Skin of body (tissue), 3 donors: ENCODE measurements at places on chromosomes 11 and 22. TPM values are rescaled to one million over a fixed set of nuclear protein-coding genes. Genes with fewer than 3 reads are reported as not detected.

DNA sequence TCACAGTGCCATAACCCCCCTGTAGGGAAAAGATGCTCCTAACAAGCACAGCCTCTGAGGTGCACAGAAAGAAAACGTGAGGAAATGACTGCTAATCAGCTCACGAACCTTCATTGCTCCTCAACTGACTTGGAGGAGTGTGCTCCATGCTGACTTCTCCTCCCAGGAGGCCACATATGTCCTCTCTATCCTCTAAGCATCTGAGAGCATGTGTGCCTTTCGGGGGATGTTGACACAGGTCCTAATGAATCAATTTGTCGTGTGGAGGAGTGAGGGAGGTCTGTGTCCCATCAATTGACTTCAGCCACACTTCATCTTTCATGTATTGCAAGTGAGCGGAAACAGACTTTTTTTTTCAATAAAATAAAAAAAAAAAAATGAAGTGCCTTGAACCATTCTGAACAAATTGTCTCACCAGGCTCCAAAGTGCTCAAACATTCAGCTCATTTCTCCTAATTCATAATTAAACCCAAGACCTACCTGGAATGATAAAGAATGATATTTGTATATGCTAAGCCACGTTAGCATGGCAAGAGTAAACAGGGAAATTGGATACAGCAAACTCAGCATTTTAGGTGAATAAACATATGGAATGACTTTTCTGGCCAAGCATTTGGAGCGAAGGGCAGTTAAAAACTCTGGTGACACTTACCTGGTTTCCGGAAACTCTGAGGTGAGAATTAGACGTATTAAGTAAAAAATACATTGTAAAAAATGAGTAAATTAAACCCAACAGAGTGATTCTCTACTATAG is 317.6 kb upstream of the FAT3 start:
- no peak for DNase-seq

GRCh38 chr22:21567456-21568346 is at the start of gene UBE2L3:
Gene UBE2L3, plus strand, starts transcription at chr22:21567714. Its CDS starts 31 bp downstream, at chr22:21567745.
- peak; percentile 30 for DNase-seq

GRCh38 chr11:126485021-126485792 is 129.7 kb downstream of the ST3GAL4 start:
- DNase-seq = peak; percentile 76

GRCh38 chr22:17902960-17903359 is 121.4 kb downstream of the MICAL3 start:
- DNase-seq = no peak

GRCh38 chr11:2537896-2538724 is 93.3 kb downstream of the KCNQ1 start:
- no peak for DNase-seq

The PRODH gene
- total RNA-seq = 5.6 TPM

- DNase-seq = no peak
These were observed 40.9 kb downstream of the NAV2 start for GRCh38 chr11:19753451-19754106.

GRCh38 chr22:23657727-23658126 is 25.6 kb upstream of the DRICH1 start:
- no peak for DNase-seq

DNA sequence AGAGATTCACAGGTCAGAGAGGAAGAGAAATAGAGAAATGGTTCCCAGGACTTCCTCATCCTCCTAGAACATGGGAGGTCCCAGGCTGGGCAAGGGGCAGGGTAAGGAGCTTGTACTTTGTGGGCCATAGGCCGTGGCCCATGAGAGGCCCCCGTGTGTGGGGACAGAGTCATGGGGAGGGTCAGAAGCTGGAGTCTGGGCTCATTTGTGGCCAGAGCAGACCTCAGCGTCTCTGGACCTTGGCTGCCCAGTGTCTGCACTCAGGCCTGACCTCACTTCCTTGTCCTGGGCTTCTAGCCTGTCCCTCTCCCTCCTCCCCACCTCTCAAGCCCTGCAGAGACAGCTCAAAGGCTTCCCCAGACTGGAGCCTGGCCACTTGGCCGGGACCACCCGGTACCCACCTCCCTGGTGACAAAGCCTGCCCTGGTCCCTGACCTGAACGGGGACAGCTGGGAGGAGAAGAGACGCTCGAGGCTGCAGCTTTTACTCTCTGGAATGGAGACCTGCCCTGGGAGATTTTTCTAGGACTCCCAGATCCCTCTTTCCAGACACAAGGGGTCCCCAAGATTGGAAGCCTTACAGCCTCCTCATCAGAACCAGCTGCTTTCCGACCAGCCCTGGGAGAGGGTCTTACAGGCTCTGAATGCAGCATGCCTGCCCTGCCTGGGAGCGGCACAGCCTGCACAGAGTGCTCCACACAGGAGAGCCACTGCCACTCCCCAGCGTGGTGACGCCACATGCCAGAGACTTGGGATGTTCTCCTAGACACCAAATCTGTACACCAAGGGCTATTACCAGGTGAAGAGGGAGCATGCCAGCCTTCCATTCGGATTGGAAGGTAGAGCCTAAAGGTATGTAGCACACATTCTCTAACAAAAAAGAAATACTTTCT is 569.0 kb upstream of the B3GAT1 start:
- no peak for DNase-seq

- DNase-seq = no peak
These were observed 68.9 kb upstream of the RTL6 start for GRCh38 chr22:44566911-44567310.

GRCh38 chr11:6705905-6706535 is 22.9 kb upstream of the MRPL17 start:
- peak; percentile 49 for DNase-seq

DNA sequence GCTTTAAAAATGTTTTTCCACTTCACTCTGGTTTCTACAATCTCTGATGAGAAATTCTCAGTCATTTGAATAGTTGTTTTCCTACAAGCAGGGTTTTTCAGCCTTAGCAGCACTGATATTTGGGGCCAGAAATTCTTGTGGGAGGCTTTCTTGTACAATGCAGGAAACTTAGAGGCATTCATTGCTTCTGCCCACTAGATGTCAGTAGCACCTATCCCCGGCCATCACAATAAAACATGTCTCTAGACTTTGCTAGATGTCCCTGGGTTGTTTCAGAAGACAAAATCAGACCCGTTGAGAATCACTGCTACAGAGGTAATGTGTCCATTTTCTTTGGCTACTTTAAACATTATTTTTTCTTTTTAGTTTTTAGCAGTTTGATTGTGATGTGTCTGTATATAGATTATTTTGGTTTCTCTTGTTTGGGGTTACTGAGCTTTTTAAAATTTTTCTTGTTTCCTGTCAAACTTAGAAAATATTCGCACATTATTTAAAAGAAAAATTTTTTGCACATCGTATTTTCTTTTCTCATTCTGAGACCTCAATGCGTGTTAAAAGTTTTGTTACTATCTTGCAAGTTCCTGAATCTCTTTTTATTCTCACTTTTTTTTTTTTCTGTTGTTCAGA is 60.8 kb upstream of the CCDC179 start:
- peak; percentile 11 for DNase-seq

The MYEOV gene
- 4.2 TPM for total RNA-seq

- DNase-seq = no peak
These were observed 49.1 kb upstream of the MTNR1B start for GRCh38 chr11:92920331-92920730.

The OR5AK2 gene
- total RNA-seq = not detected
